Activated CD4-positive, CD25-positive, alpha-beta regulatory T cell treated with anti-CD3 and anti-CD28 coated beads, Interleukin-2, amount 50 U/mL, for 16 hours (primary cell): ENCODE measurements at places on chromosomes 5 and 9.

- DNase-seq = no peak
Measured at GRCh38 chr9:130871395-130872062, 25.1 kb downstream of the QRFP start.

- DNase-seq = no peak
Measured at GRCh38 chr5:147659166-147659929, 123.2 kb downstream of the JAKMIP2 start.

DNA sequence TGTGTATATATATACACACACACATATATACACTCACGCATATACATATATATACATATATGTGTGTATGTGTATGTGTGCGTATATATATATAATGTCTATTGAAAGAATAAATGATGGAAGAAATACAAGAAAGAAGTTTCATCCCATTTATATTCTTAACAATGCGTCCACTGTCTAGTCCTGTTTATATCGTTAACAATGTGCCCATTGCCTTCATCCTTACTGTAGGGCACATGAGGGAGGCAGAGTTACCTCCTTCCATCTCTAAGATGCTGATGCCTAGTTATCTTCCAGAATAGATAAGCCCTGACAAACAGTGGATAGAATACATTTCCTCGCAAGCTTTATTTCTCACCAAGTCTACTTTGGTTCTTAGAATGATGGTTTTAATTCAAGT is 389.8 kb upstream of the SEMA6A start:
- DNase-seq = no peak

- no peak for DNase-seq
Measured at GRCh38 chr5:107329850-107330249, 340.9 kb downstream of the EFNA5 start.

DNA sequence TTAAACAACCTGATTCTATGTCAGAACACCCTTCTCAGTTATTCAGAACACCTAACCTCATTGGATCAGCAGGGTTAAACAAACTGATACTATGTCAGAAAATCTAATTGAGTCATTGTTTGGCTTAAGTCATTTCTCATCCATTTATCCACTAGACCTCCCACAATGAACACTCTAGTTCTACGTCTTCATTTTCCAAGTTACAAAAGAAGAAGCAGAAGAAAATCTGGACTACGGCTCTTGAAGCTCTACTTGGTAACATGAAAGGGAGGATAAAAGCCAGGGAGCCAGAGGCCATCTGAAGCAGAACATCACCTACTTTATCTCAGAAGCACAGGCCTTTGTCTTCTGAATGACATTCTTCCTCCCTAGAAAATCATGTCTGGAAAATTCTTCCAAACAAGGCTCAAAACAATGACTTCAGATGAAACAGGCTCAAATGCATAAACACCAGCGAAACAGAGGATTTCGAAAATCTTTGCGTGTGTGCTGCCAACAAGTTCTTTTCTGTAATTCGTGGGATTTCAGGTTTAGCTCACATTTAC is 35.4 kb upstream of the TGFBI start:
- DNase-seq = no peak

GRCh38 chr9:136323371-136323789 is 4.0 kb upstream of the GPSM1 start:
- DNase-seq = no peak

DNA sequence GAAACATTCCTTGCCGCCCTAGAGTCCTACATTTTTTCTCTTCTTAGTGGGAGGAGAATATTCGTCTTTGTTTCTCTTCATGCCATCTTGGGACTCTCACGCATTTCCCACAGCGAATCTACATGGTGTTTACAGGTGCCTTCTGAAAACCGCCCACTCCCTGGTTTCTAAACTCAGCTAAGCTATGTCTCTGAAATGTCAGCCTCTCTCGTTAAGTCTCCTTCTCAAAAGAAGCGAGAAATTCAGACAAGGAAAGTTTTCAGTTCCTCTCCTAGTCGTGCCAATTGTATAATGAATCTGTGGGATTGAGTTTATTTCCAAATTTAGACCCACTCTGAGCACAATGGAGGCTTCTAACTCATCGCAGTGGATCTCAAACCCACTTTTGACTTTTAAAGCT is 186.8 kb upstream of the NFIB start:
- DNase-seq = no peak

- no peak for DNase-seq
Measured at GRCh38 chr5:172729588-172729987, 41.4 kb downstream of the DUSP1 start.

DNA sequence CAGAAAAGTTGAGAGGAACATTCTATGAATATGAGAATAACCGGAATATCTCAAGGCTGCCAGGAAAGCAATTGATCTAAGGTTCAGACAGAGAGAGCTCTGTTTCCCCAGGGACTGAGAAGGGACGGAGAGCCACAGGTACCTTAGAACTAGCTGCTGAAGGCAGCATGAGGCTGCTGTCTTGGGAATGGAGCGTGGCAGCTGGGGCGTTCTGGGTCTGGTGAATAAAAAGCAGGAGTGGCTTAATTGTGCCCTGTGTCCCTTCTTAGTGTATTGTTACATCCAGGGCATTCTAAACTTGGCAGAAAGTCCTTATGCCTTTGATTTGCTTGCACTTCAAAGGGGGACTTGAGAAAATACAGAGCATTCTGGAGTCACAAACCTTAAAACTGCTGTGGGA is 434.5 kb downstream of the KDM4C start:
- DNase-seq = no peak

DNA sequence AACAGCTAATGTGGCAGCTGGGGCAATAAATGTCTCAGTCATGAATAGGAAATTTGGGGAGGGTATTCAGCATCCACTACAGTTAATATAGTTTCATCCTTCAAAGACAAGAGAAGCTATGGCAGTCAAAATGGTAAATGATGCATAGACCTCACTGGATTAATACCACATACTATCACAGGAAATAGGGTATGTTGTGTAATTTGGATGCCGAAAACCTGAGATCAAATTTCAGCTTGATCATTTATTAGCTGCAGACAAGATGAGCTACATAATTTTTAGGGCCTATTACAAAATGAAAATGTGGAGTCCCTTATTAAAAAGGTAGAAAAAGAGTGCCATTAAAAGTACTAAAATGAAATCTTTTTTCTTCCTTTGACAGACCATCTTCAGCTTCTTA is 112.6 kb upstream of the MTAP start:
- no peak for DNase-seq

DNA sequence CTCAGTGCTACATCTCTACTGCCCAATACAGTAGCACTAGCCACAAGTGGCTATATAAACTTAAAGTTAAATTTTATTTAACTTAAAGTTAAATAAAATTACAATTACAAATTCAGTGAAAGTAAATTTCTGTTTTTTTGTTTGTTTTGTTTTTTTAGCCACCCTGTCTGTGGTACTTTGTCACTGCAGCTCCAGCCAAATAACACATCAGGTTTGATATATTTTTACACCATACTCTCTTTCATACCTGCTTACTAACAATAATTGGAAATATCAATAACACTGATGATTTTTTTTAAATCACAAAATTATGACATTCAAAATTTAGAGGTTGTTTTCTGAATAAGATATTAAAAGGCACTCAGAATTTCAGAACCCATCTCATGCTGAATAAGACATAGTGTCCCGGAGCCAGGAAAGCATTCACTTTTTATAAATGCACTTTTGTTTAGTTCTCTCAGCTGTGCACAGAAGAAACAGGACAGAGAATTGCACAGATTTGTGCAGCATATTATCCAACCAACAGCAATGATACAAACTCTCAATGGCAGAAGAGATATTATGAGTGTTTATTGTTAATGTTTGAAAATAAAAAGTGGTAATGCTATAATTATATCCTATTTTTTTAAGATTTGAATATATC is 92.6 kb downstream of the EDIL3 start:
- DNase-seq = no peak

GRCh38 chr9:35236692-35237091 is 74.9 kb downstream of the UNC13B start:
- DNase-seq = no peak

DNA sequence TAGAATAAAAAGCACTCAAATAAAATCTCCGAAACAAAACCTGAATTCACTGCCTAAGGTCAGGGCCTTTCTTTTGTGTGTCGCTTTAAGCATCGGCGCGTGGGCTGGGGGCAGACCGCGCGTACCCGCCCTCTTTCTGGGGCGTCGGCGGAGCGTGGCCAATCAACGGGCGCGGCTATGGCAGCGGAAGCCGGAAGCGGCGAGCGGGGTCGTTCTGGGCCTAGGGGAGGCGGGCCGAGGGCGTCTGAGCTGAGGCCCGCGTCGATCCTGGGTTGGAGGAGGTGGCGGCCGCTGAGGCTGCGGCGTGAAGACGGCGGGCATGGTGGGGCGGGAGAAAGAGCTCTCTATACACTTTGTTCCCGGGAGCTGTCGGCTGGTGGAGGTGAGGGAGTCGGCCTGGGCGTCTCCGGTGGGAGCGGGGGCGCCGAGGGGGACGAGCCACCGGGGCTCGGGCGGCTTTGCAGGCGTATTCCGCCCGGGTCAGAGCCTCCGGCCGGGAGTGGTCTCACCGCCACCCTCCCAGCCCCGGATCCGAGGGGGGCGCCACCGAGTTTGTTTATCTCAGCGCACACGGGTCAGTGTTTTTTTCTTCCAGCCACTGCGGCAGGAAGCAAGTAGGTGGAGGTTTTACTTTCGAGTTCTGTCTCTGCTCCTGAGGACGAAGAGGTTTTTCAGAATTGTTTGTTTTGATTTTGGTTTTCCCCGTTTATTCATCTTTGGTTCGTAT is at the start of gene MAT2B:
Gene MAT2B, plus strand, starts transcription at position 252 of the 727 bp plus-strand sequence. Its CDS starts 68 bp downstream, at position 320.
- DNase-seq = peak; percentile 92

GRCh38 chr5:6780802-6781391 is 67.7 kb downstream of the TENT4A start:
- DNase-seq = no peak

DNA sequence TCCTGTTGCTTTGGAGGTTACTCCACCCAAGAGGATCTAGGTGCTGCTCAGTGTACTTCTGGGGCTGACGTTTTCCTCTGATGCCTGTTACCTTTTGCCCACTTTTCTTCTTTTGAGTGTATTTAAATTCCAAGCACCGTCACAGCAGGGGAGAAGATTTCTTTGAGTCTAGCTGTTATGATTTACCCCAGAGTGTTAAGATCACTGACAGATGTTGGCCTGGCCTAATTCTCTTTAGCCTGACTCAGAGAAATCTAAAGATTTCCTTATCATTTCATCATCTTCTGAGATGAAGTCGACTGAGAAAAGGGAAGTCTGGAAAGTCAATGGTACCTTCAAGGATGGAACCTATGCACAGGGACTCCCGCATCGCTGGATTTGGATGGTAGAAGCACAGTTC is 191.5 kb downstream of the FBXL7 start:
- no peak for DNase-seq

DNA sequence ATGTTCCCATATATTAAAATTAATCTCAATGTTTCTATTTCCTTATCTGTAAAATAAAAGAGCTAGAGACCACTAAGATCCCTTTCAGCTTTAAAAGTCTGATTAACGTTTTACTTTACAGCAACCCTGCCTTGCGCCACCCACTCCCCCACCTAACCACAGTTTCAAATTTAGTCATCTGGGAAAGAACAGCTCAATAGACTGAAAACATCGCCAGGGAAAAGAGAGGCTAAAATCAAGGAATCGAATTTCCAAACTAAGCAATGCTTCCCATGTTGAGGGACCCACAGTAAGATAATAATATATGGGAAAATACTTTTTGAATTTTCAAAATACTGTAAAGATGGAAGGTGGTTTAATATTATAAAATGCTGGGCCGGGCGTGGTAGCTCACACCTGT is 6.6 kb downstream of the SAXO1 start:
- DNase-seq = no peak
